HEK293T (cell line): ENCODE measurements at places on chromosomes 7 and 10.

DNA sequence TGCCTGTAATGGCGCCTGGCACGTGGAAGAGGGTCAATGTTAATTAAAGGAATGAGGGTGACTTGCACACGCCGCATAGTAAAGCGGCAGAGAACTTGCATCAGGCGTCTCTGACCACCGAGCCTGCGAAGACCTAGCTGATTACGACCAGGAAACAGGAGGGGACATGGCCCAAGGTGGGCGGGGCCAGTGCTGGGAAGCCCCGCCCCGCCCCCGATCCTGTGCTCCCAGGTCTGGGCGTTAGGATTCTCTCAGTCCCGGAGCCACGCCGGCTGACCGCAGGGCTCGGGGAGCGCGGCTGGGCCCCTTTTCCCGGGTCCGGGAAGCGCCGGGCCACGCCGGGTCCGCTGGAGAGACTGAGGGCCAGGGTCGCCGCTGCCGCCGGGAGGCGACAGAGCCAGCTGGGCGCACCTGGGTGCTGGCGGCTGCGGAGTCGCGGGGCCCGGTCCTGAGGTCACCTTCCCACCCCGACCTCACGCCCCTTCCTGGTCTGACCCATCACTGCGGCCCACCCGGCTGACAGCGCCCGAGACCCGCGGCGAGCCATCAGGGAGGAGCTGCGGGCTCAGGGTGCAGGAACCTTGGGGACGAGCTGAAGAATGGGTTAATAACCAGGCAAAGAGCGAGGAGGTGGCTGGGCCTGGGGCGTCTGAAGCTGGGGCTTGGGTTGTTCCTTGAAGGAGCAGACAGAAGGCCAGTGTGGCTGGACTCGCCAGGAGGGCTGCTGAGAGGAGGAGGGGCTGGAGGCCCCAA lies 23.0 kb upstream of the GRID1 start:
- no peak for DNase-seq

DNA sequence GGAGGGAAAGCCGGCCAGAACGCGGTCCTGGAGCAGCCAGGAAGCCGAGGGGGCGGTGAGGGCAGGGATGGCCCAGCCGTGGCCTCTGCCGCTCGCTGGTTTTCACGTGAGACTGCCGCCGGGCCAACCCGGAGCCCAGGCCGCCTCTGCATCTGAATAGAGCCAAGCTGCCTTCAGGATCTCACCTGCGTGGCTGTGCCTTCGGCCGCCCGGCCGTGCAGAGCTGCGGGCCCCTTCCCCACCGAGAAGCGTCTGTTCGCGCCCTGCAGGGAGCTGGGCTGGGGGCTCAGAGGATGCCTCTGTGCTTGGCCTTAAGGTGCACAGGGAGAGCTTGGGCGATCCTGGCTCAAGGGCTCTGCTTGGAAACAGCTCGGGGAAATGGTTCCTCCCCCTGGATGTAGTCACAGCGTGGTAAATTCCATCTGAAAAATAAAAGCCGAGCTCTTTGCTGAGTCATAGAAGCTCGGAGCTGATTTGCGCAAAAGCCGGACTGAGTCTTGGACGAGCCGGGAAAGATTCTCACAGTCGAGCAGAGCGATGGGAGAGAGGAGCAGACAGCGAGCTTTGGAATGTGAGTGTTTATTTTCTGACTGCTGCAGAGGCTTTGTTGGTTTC lies at the start of gene JAKMIP3:
Gene JAKMIP3 (plus strand): TSS at position 456 of the 615 bp plus-strand sequence. CDS start 38,863 bp downstream, outside the sequence.
- no peak for DNase-seq

DNA sequence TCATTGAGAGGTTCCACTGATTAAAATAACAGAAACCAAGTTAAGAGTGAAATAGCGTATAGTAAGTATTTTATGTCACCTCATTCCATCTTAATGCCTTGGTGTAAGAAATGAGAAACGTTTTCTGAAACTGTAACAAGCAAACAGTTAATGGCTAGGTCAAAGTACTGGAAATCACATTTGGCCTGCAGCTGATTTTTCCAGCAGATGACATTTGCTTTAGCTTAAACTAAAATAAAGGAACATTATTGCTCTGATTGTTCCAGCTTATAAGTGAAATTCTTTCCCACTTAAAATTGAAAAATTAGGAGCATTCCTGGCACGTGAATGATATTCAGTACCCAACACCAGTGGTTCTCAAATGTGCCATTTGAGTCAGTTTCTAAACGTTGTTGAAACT lies 213.6 kb upstream of the DPP6 start:
- DNase-seq = no peak

DNA sequence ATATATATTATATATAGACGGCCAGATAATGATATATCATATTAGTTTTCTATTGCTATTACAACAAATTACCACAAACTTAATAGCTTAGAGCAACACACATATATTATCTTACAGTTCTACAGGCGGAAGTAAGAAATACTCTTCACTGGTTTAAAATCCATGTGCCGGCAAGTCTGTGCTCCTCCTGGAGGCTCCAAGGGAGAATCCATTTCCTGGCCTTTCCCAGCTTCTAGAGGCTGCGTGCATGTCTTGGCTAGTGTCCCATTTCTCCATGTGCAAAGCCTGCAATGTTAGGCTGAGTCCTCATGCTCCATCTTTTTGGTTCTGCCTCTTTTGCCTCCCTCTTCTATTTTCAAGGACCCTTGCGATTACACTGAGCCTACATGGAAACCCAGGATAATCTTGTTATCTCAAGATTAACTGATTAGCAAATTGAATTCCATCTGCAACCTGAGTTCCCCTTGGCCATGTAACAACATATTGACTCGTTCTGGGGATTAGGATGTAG lies 23.9 kb upstream of the PNLIPRP3 start:
- DNase-seq = no peak

DNA sequence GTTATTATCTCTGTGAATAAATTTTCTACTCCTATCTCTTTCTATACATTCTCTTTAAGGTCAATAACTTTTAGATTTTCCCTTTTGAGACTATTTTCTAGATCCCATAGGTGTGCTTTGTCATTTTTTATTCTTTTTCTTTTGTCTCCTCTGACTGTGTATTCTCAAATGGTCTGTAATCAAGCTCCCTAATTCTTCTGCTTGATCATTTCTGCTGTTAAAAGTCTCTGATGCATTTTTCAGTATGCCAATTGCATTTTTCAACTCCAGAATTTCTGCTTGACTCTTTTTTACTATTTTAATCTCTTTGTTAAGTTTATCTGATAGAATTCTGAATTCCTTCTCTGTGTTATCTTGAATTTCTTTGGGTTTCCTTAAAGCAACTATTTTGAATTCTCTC lies 78.2 kb downstream of the THNSL1 start:
- DNase-seq = no peak

GRCh38 chr7:96669812-96670211 lies 39.8 kb downstream of the SEM1 start:
- no peak for DNase-seq

- DNase-seq = no peak
Observed at GRCh38 chr7:149462101-149462520, 1.2 kb upstream of the ZNF777 start.

GRCh38 chr10:59384761-59385160 lies 22.4 kb upstream of the FAM13C start:
- DNase-seq = no peak

- no peak for DNase-seq
Observed at GRCh38 chr7:51613911-51614357, 297.3 kb upstream of the COBL start.

GRCh38 chr7:95376632-95377400 lies 19.4 kb downstream of the PON3 start:
- no peak for DNase-seq

DNA sequence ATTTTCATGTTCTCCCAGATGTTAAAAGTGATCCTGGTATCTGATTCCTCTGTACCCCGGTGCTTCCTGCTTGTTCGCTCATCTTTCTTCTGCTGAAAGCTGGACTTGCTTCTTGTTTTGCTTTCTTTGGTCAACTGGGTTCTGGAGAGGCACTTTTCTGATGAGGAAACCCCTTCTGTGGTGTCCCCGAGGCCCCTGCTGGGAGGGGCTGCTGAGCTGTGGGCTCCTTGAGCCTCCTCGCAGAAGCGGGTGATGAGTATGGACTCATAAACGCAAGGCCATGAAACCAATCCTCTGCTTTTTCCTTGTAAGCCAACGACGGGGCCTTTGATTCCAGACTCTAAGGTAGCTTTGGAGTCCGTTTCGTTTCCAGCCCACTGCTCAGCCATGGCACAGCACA lies 7.8 kb downstream of the WIPI2 start:
- no peak for DNase-seq

- no peak for DNase-seq
Observed at GRCh38 chr7:77910124-77910523, 111.6 kb downstream of the PHTF2 start.

- no peak for DNase-seq
Observed at GRCh38 chr10:119496273-119496672, 46.2 kb downstream of the RGS10 start.

- DNase-seq = no peak
Observed at GRCh38 chr10:54947605-54948004, 146.6 kb upstream of the PCDH15 start.

- no peak for DNase-seq
Observed at GRCh38 chr10:117167346-117167788, 29.3 kb upstream of the VAX1 start.

GRCh38 chr10:82282782-82283456 lies 407.9 kb downstream of the NRG3 start:
- no peak for DNase-seq

GRCh38 chr7:16359216-16359615 lies 62.1 kb downstream of the CRPPA start:
- DNase-seq = no peak

GRCh38 chr10:128896963-128897362 lies 570.1 kb upstream of the MGMT start:
- DNase-seq = no peak

- no peak for DNase-seq
Observed at GRCh38 chr7:49893131-49893530, 119.7 kb downstream of the VWC2 start.

- DNase-seq = no peak
Observed at GRCh38 chr10:3486346-3487065, 298.5 kb downstream of the KLF6 start.
